ENCODE measurements at places on chromosomes 12 and 14. TPM values are rescaled to one million over a fixed set of nuclear protein-coding genes. Genes with fewer than 3 reads are reported as not detected.

DNA sequence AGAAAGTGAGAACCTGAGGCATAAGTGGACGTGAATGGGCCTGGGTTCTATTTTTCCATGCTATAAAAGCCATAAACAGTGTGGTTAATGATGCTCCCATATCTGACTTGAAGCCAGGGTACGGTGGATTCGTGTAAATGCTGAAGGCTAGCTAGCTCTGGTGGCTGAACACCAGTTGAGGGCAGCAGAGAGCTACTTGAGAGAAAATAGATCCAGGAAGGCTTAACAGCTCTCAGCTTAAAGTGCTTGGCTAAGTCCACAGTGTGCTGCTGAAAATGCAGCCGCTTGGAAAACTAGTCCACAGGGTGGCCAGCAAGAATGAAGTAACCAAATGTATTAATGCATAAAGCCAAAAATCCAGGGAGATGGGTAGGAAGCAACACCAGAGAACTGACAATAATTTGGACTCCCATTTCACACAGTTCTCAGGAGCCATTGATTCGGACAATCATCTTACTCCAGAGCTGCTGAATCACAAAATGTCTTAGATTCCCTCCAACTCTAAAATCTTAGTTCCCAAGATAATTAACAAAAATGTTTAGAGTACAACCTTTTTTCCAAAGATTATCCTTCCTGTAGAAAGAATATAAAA lies 15.0 kb upstream of the FOXG1 start:
- DNase-seq: no peak

GRCh38 chr12:131752451-131752850 lies 41.6 kb downstream of the SFSWAP start:
- DNase-seq: no peak

GRCh38 chr12:105970885-105971284 lies 167.9 kb downstream of the NUAK1 start:
- no peak for DNase-seq

- no peak for DNase-seq
Observed at GRCh38 chr14:34450542-34450915, 11.5 kb downstream of the SPTSSA start.

- DNase-seq: no peak
Observed at GRCh38 chr14:88270776-88271175, 52.3 kb downstream of the KCNK10 start.

DNA sequence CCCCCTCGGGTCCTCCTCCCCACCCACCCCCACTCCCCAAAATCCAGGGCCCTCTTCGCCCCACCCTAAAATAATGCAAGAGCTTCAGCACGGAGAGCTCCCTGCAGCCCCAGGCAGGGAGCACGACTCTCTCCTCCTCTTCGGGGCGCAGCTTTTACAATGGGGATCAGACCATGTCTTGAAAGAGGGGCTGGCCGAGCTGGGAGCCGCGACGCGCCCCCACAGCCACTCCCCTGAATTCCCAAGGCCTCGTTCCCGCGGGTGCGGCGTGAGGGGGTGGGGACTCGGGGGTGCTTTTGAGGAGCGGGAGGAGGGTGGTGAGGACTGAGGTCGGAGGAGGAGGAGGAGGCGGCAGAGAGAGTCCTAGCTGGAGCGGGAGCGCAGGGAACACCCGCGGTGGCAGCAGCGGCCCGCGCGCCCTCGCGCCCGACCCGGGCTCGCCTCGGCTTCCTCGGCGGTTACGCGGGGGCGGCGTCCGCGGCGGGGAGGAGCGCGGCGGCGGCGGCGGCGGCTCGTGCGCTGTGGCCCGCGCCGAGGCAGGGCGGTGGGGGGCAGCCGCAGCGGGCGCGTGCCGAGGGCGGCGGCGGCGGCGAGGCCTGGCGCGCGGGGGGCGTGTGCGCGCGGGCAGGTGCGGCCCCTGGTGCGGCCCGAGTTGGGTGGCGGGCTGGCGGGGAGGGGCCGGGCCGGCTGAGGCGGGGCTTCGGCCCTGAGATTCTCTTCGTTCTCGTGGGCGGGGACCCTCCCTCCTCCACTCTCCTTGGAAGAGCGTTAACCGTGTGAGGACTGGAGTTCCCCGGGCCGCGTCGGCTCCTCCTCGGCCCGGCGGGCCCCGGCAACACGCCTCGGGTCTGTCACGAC lies at the start of gene ANKS1B:
ANKS1B (minus strand) TSS at position 666 of the 858 bp plus-strand sequence. CDS start 699 bp downstream, outside the sequence.
- DNase-seq: peak; percentile 13

- no peak for DNase-seq
Observed at GRCh38 chr12:103379670-103380069, 116.1 kb downstream of the C12orf42 start.

Gene RNASE7
- not detected for total RNA-seq

Gene SDR9C7
- not detected for total RNA-seq

GRCh38 chr12:69910694-69911093 lies 85.7 kb downstream of the MYRFL start:
- DNase-seq: no peak

- DNase-seq: no peak
Observed at GRCh38 chr12:91890742-91891141, 254.9 kb downstream of the BTG1 start.

Gene SPIC
- total RNA-seq: not detected

All from tibial nerve (tissue), 4 donors.